Activated naive CD8-positive, alpha-beta T cell treated with anti-CD3 and anti-CD28 coated beads for 36 hours (primary cell): ENCODE measurements at places on chromosomes 7 and 10. TPM values are rescaled to one million over a fixed set of nuclear protein-coding genes. Genes with fewer than 3 reads are reported as not detected.

Gene ENTPD1
- total RNA-seq, result 0.64 TPM

Gene KCND2
- total RNA-seq, result not detected

Gene PRKCQ
- 45.9 TPM for total RNA-seq

Gene NEUROD6
- not detected for total RNA-seq

Gene XRCC2
- 21.4 TPM for total RNA-seq

Gene CCDC7
- 5.8 TPM for total RNA-seq

Gene TAX1BP1
- 74.8 TPM for total RNA-seq

DNA sequence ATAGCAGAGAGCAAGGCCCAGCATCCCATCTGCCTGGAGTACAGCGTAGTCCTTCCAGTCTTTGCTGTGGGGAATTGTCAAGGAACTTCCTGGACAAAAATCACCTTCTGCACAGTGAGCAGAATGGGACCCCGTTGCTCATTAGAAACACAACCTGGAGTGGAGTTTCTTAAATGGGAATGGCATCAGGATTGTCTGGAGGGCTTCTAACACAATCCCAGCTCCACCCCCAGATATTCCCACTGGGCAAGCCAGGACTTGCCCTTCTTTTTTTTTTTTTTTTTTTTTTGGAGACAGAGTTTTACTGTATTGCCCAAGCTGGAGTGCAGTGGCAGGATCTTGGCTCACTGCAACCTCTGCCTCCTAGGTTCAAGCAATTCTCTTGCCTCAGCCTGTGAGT, 356.4 kb downstream of the GALNT17 start:
- DNase-seq, result no peak

GRCh38 chr7:155494551-155494950, 36.6 kb downstream of the EN2 start:
- no peak for DNase-seq

- DNase-seq, result no peak
These were observed 625.1 kb upstream of the MKI67 start for GRCh38 chr10:128751284-128751683.

- DNase-seq, result no peak
These were observed 2.0 kb upstream of the TNRC18 start for GRCh38 chr7:5425507-5426225.

GRCh38 chr10:30134171-30134945, 75.0 kb upstream of the JCAD start:
- no peak for DNase-seq

DNA sequence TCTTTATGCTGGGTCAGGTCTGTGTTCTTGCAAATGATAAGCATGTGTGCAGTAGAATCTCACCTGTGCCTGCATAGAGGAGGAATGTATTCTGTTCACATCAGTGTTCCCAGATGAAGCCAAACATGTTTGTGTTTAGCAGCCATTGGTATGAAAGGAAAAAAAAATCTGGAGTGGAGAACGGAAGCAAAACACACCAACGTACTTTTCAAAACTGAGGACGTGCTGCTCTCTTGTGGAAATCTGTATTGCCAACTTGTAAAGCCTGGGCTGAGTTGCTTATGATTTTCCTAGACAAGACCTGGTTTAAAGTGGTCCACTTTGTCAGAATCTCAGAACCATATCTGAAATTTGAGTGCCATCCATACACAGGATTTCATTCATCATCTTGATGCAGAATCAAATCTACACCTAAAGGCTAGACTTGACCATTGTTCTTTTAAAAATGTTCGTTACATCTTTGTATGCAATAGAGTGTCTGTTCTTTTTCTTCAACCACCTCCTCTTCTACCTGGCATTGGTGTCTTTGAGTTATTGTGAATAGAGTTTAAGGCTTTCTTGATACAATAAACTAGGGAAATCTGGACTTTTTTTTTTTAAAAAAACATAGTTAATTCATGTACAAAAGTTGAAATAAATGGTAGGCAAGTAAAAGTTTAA, 367.7 kb downstream of the PHF14 start:
- DNase-seq, result no peak

DNA sequence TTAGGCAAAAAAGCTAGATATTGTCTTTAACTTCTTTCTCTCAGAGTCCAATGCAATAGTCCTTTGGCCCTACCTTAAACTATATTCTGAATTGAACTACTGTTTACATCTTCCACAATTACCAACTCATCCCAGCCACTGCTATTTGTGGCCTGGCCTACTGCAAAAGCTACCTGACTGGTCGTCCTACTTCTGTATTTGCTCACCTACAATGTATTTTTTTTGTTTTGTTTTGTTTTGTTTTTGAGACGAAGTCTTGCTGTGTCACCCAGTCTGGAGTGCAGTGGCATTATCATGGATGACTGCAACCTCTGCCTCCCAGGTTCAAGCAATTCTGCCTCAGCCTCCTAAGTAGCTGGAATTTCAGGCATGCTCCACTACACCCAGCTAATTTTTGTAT, 51.2 kb downstream of the ARL4A start:
- no peak for DNase-seq

DNA sequence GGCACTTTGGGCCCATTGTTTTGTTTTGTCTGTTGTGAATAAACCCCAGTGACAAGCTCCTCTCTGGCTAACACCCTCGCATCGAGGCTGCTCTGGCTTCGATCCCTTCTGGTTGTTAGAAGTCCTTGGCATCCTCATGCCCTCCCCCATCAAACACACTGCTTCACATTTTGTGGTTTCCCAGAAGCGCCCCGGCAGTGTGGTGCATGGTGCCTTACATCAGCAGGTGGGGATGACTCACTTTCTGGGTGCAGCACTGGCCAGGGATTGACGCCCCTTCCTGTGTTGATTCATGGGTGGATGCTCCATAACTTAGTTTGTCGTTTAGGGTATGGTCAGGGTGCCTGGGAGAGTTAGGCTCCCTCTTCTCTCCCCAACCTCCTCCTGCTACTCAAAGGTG, 51.4 kb downstream of the PLPP4 start:
- peak; percentile 8 for DNase-seq

GRCh38 chr10:117533507-117534281, 8.9 kb upstream of the EMX2 start:
- no peak for DNase-seq

- no peak for DNase-seq
These were observed 135.8 kb downstream of the RGS10 start for GRCh38 chr10:119406601-119407253.

- DNase-seq, result no peak
These were observed 44.6 kb downstream of the TAX1BP1 start for GRCh38 chr7:27784399-27785053.

GRCh38 chr7:49778731-49779270, 5.4 kb downstream of the VWC2 start:
- no peak for DNase-seq

DNA sequence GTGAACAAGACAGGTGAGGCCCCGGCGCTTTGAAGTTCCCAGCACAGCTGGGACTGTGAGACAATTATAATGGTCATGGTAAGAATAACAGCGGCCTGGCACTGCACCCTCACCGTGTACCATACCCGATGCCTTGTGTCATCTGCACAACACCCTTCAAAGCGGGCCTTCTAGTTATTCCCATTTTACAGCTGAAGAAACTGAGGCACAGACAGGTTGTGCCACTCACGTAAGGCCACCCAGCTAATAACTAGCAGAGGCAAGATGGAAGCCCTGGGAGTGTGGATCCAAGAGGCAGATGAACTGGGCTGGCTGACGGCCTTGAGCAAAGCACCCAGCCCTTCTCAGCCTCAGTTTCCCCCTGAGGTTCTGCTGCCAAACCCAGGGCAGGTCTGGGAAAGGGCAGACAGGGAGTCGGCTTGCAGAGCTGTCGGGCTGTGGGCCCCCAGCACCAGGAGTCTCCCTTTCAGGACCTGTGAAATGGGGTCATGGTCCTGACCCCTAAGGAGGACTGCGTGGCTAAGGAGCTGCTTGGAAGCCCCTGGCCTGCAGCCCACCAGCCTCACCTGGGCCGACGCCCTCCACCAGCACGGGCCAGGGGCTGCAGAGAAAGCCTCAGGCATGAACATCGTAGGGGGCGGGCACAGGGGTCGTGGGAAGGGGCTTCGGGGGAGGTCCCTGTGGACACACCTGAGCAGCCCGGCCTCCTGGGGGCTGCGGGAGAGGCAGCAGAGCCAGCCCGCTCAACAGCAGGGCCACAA, 15.3 kb upstream of the LFNG start:
- no peak for DNase-seq

DNA sequence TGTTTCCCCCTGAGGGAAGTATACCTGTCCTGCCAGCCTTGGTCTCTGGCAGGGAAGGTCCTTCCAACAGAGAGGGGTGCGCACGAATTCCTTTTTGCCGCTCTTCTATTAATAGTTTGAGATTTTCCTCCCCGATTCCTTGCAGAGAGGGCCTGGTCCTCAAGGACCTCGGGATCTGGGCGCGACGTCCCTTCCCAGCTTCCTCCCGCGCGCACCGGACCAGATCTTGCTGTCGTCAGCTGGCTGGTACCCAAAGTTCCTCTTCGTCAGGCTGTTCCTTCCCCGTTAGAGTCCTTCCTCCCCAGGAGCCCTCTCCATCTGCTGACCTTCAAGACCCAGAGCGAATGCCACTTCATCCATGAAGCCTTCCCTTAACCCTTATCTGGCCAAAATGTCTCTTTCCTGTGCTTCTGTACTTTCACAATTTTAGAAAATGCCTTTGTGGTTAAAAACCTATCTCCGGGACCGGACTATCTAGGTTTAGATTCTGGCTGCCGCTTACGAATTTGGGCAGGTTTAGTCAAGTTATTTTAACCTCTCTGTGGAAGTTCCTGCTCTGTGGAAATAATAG, 851 bp upstream of the GOT1 start:
- peak; percentile 21 for DNase-seq

DNA sequence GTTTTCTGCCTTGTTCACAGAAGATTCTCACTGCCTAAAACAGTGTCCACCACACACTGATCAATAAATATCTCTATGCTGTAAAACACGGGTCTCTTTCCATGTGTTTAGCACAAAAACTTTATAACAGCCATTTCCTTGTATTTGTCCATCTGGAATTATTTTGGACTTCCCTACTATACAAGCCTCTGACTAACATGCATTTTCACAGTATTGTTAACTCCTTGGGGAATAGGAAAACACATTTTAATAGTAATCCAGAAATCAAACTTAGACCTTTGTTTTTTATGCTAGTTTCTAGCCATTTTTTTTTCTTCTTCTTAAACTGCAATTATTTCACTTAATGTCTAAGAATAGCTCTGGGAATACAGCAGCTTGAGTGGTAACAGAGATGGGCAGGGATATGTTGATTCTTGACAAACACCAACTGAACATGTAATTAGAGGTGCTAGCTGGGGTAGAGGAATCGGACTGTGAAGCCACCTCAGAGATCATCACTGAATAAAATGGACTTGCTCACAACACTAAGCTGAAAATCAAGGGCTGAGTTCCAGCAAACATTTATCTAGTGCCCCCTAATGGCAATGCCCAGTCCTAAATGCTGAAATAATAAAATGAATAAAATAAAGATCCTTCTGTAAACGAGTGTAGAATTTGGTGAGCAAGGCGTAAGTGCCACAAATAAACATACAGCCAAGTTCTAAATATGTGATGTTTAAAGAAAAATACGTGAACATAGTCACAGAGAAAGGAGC, 593.1 kb downstream of the SORCS1 start:
- no peak for DNase-seq
